ENCODE measurements at places on chromosomes 11 and 22.
A peak's percentile ranks its signal among the peaks of the same experiment; 100 is the strongest.

GRCh38 chr11:125950696-125951651 lies 5.1 kb downstream of the VSIG10L2 start:
- no peak for DNase-seq

DNA sequence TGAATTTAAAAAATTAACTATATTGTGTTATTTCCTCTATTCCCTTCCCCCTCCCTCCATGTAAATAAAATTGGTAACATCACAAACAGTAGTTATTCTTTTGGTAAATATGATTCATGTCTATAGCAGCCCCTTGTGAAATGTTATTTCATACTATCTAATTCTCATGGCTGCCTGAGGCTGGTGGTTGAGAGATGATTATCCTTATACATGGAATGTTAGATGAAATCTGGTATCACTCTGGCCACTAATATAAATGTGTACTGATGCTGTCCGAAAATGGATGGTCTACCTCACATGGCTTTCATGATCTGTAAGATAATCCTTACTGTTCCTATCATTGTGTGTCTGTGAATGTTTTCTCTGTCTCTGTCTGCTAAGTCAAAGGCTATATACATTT lies 25.0 kb upstream of the EXPH5 start:
- no peak for DNase-seq

DNA sequence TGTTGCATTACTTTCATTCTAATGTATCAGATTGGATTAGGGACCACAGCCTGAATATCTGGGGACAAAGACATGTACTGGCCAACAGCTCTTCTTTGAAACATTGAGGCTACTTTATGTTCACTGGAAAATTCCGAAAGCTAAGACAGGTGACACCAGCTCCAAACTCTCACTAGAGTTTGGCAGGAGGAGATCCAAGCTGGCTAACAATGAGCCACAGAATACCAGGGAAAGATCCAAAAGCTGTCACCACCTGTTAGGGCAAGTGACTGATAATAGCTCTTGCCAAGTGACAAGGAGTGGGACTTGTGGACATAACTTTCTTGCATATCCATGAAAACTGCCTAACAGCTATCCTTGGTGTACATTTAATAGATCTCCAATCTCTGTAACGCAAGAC lies 333.3 kb downstream of the TTC28 start:
- no peak for DNase-seq

DNA sequence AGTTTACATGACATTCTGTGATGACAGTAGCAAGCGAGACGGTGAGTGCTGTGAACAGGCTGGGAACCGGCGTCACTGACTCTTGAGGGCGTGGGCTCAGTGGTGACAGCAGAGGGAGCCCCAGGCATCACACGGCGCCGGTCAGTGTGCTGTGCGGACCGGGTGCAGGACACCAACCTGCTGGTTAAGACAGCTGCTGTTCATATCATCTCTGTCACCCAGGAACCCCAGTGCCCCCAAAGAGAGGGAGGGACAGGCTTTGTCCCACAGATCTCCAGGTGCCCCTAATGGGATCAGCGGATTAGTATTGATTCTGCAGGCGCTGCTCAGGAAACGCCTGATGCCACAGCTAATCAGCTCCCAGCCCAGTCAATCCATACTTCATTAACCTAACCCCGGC lies 18.4 kb downstream of the B3GAT1 start:
- DNase-seq = peak; percentile 38

GRCh38 chr11:72744474-72744873 lies 7.7 kb downstream of the ARAP1 start:
- no peak for DNase-seq

DNA sequence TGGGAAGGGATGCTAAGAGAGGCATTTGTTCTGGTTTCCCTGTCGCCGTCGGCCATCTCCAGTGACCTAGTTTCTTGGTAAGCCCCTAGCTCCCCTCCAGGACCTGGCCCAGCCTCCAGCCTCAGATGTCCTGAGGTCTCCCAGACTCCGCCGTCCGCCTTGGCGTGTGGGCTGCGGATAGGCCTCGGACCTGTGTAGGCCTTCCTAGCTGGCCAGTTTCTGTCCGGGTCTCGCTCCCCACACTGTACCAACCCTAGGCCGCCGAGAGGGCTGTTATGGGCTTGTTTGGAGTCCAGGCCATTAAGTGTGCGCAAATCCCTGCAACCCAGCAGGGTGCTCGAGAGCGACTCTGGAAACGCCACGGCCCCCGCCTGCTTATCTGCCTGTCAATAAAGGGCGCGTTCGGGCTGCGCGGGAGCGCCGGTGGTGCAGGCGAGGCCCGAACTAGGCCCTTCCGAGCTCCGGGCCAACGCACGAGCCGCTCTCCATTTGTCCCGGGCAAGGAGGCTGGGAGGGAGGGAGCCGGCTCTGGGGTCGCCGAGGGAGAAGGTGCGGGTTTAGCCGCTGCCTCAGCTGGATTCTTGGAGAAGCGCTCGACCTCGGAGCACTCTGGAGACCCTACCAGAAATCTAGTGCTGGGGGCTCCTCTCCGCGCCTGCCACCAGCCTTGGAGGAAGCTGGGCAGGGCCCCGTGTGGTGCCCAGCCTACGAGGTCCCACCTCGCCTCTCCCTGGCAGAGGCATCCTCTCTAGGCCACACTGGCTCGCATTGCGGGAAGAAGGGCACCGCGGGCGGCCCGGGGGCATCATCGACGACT lies 8.7 kb upstream of the PAX6 start:
- DNase-seq = no peak

GRCh38 chr11:78549624-78550409 lies 24.8 kb downstream of the NARS2 start:
- DNase-seq = no peak

- DNase-seq = no peak
Observed at GRCh38 chr11:24145411-24145810, 351.4 kb upstream of the LUZP2 start.

- no peak for DNase-seq
Observed at GRCh38 chr22:18136563-18137320, 13.2 kb upstream of the USP18 start.

- DNase-seq = no peak
Observed at GRCh38 chr11:64009710-64010109, 23.5 kb downstream of the OTUB1 start.

- no peak for DNase-seq
Observed at GRCh38 chr11:15865212-15865987, 490.9 kb downstream of the SOX6 start.

GRCh38 chr11:130705670-130706421 lies 210.4 kb downstream of the SNX19 start:
- DNase-seq = no peak

GRCh38 chr11:19430346-19430745 lies 189.6 kb upstream of the E2F8 start:
- no peak for DNase-seq

DNA sequence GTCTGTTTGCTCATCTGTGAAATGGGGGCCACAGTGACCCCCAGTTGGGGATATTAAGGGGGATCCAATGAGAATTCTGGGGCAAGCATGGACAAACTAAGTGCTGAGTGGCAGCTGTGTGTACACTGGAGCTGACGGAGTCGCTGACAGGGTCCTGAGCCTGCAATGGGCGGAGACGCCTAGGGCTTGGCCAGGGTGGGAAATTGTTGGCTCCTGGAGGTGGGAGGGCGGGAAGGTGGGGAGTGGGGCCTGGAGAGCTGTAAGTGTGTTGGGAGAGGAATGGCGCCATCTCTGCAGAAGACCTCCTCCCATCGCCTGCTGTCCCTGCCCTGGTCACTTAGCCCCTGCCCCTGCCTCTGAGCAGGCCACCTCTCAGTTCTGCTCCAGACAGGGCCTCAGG lies 7.3 kb downstream of the CACNA1I start:
- no peak for DNase-seq

GRCh38 chr11:10868352-10868751 lies 10.5 kb upstream of the ZBED5 start:
- DNase-seq = no peak

GRCh38 chr22:34801221-34801620 lies 264.7 kb upstream of the ISX start:
- no peak for DNase-seq

- no peak for DNase-seq
Observed at GRCh38 chr22:43356881-43357280, 13.7 kb upstream of the SCUBE1 start.

GRCh38 chr11:10322830-10323792 lies 18.2 kb downstream of the ADM start:
- DNase-seq = no peak

DNA sequence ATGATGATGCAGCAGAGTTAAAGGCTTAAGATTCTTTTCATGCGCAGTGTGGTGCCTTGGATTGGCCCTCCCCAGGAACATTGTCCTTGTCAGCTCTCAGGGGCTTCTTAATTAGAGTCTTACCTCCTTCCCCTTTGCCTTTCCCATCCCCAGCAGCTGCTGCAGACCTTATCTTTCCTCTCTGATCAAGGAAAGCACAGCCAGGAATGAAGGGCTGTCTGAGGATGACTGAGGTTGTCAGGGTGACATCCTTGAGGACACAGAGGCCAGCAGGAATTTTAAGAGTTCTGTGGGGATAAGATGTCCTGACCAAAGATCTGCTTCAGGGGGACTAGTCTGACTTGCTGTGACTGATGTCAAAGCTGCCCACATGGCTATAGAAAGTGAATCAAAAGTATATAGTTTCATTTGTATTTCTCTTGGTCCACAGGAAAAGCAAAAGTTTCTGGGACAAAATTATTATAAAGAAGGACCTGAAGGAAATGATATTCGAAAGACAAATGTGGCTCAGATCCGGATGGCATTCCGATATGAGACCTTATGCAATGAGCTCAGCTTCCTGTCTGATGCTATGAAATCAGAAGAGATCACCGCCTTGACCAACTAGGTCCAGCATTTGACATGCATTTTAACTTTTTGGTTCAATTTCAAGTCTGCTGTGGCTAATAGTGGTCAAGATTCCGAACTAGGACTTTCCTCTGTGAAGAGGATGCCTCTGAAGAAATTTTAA lies 35.5 kb downstream of the RNF141 start:
- DNase-seq = no peak

- DNase-seq = no peak
Observed at GRCh38 chr11:60528934-60529333, 13.7 kb downstream of the MS4A13 start.

DNA sequence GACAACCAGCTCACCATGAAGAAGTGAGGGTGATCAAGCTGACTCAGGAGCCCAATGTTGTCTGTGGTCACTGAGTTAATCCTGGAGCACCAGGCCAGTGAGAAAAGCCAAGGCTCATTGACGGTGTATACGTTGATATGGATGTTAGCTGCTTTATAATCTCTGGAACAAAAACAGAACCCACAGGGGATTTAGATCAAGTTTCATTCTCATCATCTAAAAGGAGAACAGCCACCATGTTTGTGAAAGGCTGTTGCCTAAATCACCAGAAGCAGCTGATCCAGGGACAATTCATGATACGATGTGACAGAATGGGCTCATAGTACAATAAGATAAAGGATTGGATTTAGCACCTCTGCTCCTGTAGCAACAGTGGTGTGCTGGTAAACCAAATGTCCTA lies 68.5 kb downstream of the GDPD4 start:
- no peak for DNase-seq

DNA sequence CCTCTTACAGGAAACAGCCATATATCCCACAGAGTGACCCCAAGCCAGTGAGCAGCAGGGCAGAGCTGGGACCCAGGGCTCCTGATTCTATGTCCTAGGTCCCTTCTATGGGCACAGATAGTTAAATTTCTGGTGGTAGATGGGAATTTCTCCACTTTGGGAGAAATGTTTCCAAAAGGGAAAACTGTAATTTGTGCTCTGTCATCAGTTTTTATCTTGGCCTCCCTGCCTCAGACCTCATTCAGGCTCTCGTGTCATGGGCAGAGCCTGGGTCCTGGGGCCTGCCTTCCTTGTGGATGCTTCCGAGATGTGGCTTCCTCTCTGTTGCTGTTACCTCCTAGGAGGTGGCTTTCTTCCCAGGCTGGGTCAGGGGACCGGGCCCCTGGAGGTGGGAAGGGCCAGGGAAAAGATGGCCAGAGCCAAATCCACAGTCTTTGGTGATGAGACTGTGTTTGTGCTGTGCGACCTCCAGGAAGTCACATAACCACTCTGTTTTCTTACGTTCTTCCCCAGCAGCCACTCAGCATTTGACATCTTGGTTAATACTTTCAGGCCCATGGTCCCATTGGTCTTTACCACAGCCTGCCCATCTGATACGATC lies 8.6 kb downstream of the LRRC32 start:
- no peak for DNase-seq

GRCh38 chr11:122405547-122406341 lies 249.8 kb upstream of the UBASH3B start:
- DNase-seq = no peak

- DNase-seq = no peak
Observed at GRCh38 chr22:17283423-17283822, 64.2 kb upstream of the ADA2 start.

GRCh38 chr22:35226958-35227647 lies 30.2 kb upstream of the HMGXB4 start:
- no peak for DNase-seq

DNA sequence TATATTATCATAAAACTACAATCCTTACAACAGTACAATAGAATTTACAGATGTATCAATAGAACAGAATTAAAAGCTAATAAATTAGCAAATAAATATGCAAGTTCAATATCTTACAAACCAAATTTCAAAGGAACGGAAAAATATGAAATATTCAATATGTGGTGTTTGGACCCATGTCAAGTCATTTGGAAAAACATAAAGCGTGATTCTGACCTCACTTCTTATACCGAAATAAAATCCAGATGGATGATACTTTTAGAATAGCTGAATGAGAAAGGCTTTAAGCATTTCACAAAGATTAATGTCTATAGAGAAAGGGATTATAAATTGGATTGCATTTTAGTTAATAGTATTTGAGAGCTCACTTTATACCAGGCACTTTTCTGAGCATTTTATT lies 92.8 kb upstream of the TEAD1 start:
- DNase-seq = no peak

- no peak for DNase-seq
Observed at GRCh38 chr11:68609761-68610160, 74.6 kb upstream of the GAL start.

DNA sequence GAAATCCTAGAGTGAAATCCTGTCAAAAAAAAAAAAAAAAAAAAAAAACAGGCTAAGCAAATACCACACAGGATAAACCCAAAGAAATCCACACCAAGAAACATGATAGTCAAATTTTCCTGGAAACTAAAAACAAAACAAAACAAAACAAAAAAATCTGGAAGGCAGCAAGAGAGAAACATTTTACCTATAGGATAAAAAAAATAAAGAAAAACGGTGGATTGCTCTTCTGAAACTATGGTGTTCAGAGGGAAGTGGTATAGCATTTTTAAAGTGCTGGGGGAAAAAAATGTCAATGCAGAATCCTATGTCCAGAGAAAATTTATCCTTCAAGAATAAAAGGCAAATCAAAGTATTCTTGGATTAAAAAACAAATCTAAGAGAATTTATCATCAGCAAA lies 41.6 kb upstream of the CBX7 start:
- DNase-seq = no peak

DNA sequence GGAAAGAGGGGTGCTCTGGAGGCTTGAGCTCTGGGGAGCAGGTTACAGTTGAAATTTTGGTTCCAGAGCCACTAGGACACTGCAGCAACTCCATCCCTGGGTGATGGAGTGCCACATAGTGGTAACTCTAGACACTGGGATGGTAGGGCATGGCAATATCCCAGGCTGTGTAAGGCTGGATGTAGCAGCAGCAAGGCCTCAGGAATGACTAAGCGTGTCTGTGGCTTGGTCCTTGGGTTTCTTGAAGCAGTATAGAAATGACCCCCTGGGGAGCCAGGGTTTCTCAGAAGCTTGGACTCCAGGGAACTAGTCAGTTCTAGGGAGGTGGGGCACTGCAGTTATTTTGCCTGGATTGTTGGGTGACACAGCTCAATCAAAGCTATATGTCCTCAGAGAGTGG lies 8.1 kb downstream of the MS4A4A start:
- DNase-seq = no peak

- no peak for DNase-seq
Observed at GRCh38 chr11:95487391-95487790, 256.4 kb upstream of the SESN3 start.
